ENCODE measurements at places on chromosomes 5 and 9.

GRCh38 chr5:97095318-97095732 is 47.1 kb downstream of the LIX1 start:
- no peak for DNase-seq

- DNase-seq: no peak
Measured at GRCh38 chr9:1922026-1922425, 93.1 kb upstream of the SMARCA2 start.

DNA sequence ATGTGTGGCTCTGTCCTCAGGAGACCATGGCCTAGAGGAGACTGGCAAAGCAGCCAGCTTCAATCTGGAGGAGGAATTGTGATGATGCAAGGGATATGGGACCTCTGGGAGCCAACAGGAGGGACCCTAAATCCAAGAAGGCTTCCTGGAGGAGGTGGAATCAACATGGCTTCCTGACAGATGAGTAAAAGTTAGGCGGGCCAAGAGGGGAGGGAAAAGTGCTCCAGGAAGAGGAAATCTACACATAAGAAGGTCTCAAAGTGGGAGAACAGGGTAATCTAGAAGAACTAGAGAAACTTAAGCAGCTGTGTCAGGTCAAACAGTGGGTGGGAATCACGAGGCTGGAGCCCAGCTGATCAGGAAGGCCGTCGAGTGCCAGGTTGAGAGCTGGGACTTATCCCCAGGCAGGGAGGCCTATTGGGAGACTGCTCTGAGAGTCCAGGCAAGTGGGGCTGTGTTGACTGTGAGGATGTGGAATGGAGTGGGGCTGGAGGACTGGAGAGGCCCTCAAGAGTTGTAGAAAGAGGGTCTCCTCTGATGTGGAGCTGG is 119.1 kb downstream of the C9orf50 start:
- DNase-seq: no peak

DNA sequence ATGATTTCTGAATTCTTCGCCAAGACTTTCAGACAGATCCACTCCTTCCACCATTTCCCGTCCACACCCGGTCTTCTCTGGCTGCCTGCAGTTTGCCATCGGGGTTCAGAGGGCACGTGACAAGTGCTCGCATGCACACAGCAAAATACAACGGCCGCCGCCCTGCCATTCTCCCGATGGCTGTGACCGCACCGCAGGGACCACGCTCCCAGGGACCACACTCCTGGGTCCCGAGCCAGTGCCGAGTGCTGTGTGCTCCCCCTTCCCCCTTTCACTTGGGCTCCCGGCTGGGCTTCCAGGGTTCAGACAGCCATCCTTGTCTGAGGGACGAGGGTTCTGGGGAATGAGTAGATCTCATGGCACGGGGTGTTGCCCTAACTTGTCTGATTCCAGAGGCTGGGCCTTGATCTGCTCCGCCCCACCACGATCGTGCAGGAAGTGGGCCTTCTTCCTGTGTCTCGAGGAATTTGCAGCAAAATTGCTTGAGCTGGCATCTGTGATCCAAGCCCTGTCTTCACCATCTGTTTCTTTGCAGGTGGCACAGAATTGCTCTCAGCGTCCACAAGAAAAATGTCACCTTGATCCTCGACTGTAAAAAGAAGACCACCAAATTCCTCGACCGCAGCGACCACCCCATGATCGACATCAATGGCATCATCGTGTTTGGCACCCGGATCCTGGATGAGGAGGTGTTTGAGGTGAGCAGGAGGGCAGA is 59.2 kb downstream of the COL5A1 start:
- no peak for DNase-seq

- DNase-seq: no peak
Measured at GRCh38 chr5:181133610-181134231, 2.8 kb upstream of the OR2V1 start.

DNA sequence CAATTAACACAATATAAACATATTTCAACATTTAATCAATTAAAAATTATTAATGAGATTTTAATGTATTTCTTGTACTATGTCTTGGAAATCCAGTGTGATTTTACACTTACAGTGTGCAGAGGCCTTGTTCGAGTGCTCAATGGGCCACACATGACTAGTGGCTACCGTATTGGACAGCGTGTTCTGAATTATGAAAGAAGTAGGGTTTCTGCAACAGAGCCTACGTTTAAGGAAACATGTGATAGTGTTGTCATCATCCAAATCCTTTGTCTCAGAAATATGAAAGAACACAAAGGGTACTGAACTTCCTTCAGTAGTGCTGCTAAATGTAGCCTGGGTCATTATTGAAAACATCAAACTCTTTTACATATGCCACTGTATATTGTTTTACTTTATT is 29.5 kb downstream of the NPR3 start:
- DNase-seq: no peak

DNA sequence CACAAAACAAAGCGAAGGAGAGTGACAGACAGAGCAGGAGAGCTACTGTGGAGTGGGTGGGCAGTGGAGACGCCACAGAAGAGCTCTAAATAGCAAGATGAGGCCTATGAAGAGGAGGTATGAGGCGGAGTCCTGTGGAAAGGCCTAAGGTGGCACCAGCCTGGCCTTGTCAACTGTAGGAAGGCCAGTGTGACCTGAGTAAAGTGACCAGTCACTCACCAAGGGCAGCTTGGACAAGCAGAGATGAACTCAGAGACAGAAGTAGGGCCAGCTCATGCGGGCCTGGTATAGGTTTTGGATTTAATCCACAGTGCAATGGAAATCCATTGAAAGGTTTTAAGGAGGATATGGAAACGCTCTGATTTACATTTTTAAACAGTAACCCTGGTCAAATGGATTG is 23.8 kb upstream of the SH3RF2 start:
- no peak for DNase-seq

- no peak for DNase-seq
Measured at GRCh38 chr9:115004545-115004944, 74.2 kb upstream of the TNFSF8 start.

- no peak for DNase-seq
Measured at GRCh38 chr5:66891184-66891925, 295.2 kb downstream of the MAST4 start.

DNA sequence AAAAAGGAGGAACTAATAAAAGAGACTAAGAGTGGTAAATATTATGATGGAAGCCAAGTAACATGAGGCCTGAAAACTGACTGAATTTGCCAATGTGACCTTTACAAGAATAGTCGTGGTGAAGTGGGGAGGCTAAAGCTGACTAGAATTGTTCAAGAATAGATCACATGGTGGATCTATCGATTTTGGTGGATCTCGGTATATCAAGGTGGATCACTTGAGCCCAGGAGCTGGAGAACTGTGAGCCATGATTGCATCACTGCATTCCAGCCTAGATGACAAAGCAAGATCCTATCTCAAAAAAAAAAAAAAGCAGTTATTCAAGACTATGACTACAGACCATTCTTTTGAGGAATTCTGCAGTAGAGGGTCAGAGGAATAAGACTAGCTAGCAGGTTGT is 15.1 kb downstream of the ERMP1 start:
- DNase-seq: no peak

DNA sequence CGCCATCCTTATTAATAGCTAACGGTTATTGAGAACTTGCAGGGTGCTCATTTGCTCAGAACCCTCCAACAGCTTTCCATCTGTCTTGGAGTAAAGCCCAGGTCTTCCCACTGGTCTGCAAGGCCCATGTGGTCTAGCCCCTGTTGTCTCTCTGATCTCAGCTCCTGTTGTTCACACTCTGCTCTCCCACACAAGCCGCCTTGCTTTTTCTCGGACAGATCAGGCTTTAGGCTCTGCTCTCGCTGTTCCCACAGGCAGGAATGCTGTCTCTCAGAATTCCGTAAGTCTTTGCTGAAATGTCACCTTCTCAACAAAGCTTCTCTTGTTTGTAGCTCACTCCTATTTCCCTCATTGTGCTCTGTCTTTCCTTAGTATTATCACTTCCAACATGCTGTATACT is 34.3 kb downstream of the GPR107 start:
- DNase-seq: no peak

- DNase-seq: no peak
Measured at GRCh38 chr5:132235340-132235739, 7.7 kb upstream of the P4HA2 start.

DNA sequence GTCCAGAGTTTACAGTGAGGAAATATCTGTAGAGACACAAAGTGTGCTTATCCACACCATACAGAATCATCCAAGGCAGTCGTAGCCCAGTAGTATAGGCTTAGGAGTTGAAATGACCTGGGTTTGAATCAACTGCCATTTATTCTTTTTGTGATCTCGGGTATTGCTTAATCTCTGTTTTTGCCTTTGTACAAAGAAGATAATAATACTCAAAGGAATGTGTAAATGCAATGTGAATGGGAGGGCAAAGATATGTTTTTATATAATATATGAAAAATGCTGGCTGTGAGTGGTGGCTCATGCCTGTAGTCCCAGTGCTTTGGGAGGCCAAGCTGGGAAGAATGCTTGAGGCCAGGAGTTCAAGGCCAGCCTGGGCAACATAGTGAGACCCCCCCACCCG is 141.1 kb downstream of the SPATA31D1 start:
- DNase-seq: no peak

GRCh38 chr5:136677217-136677616 is 311.9 kb upstream of the TRPC7 start:
- DNase-seq: no peak

GRCh38 chr5:137236252-137236651 is 262.9 kb downstream of the SPOCK1 start:
- no peak for DNase-seq

GRCh38 chr9:108316066-108316465 is 539.7 kb downstream of the ACTL7B start:
- DNase-seq: no peak

GRCh38 chr9:112780450-112781036 is 30.0 kb downstream of the SNX30 start:
- DNase-seq: no peak

DNA sequence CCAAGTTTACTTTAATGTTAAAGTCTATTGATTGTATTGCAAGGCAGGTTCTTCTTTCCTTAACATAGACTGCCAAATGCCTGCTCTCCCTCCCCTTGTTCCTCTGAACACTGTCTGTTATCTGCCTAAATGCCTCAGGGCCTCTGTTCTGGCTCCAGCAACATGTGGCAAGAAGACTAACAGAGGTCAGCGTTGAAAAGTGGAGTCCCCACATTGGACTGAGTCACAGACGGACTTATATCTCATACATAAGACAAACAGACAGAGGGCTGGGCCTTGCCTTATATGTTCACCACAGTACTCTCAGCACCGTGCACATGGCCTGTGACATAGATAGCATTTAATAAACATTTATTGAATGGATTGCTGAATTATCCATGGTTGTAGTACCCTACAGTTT is 91.4 kb downstream of the TSSK1B start:
- DNase-seq: no peak

- DNase-seq: no peak
Measured at GRCh38 chr5:137040024-137040423, 459.1 kb downstream of the SPOCK1 start.

- no peak for DNase-seq
Measured at GRCh38 chr5:175697846-175698245, 40.0 kb downstream of the HRH2 start.

DNA sequence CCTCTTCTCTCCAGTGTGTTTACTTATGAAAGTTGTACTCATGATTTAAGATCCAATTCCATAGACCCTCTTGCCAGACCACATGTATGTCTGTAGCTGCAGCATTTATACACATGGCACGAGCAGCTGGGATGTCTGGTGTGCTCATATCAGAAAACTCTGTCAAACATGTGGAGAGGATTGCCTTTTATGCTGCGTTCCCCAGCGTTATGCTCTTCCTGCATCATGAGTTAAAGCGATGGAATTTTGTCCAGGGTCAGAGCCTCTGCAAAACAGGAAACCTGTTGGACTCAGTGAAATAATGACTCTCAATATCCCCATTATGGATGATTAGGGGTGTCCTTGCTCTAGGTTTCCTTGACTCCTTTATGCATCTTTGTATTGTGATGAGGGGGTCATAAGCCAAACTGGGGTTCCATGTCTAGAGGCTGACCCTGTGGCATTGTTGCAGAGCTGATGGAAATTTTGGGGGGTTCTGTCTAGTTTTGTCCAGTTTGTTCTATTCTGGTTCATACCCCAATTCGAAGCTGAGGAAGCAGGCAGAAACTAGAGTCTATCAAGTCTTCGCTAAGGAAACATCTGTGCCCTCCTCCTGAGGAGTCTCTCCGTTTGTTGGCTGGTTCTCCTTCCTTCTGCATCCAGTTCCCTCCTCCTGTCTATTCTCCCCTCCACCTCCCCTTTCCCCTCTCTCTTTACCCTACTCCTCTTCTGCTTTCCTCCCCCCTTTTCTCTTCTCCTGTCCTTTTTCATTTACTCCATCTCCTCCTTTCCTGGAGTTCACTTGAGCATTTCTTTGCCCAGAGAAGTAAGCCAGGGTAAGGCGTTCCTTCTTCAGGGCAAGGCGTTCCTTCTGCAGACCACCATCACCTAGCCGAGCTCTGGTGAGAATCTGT is 252.8 kb downstream of the MAST4 start:
- DNase-seq: no peak

GRCh38 chr5:99771296-99771695 is 763.9 kb upstream of the FAM174A start:
- DNase-seq: no peak

DNA sequence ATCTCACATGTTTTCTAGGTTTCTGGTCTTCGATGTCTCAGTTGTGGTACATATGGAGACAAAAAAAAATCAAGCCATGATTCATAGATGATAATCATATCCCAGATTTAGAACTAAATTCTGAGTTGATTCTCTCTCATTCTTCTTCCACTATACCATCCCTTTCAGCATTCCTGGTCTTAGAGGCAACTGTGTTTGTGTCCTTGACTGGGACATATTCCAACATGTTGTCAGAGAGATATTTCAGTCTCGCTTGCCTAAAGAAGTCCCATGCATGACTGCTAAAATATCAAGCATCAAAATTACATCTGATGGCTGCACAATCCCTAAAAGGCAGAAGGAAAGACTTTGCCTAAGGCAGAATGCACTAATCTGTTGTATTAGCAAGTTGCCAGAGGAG is 236.6 kb downstream of the PSAT1 start:
- DNase-seq: no peak

DNA sequence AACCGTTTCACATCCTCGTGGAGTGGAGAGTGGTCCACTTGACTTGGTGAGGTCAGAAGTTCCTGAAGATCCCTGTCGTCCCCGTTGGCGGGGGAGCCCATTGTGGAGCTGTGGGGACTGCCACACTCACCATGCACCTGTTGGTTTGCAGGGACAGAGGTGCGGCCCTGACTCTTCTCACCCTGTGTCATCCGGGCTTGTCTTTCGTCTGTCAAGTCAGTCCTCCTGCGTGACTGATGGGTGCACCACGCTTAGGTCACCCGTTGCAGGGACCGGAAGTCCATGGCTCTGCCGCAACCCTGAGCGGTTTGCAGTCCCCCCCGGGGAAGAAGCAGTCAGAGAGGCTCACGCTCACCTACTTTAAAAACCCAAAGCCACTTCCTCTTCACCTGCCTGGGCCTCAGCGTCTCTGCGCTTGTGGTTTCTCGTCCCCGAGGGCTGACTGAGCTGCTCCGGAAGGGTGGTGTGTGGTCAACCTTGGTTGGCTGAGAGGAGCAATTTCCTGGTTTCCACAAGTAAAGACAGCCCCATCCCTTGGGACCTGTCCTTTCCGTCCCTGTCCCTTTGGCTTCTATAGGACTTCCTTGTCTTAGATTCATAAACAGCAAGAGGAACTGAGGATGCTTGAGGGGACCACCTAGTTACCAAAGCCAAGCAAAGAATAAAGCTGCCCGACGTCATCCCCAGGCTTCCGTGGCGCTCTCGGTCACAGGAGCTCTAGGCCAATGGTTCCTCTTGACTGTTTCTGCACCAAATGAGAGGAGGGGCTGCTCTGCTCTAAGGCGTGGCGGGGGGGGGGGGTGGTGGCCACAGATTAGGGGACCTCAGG is 53.2 kb downstream of the USP20 start:
- peak; percentile 93 for DNase-seq

Measured in NK-92 treated with Interleukin-12 subunit alpha and Interleukin-12 subunit beta, amount 100 ng/mL, for 24 hours (cell line).